ENCODE measurements at places on chromosomes 6 and 20.

- no peak for DNase-seq
These were observed 86.1 kb upstream of the SIRPA start for GRCh38 chr20:1809131-1809572.

DNA sequence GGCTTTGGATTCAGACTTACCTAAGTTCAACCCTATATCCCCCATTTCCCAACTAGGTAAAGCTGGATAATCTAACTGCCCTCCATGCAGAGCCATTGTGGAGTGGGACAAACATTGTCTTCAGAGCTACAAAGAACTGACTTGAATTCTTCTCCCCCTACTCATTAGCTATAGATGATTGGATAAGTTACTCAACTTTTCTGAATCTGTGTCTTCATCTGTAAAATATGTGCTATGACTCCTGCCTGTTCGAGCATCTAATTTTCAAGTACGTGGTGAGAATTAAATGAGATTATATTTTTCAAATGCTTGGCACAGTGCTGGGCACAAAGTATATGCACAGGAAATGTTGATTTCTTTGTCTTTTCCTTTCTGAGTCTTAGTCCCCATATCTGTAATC lies 240.3 kb upstream of the TCF21 start:
- no peak for DNase-seq

DNA sequence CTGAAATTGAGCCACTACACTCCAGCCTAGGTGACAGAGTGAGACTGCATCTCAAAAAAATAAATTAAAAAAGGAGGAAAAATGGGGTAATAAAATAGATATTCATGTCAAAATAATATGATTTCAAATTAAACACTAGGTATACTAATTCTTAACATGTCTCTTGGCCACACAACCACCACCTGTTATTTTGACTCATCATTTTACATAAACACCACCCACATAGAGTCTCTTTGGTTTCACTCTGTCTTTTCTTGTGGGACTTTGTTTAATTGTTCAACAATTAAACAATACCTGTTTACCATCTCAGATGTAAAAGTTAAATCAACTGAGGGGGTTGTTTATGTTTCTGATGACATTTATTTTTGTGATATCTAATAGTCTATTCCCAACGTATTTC lies 476.8 kb upstream of the ADGRB3 start:
- no peak for DNase-seq

GRCh38 chr6:167093406-167093921 lies 29.4 kb upstream of the CCR6 start:
- no peak for DNase-seq

DNA sequence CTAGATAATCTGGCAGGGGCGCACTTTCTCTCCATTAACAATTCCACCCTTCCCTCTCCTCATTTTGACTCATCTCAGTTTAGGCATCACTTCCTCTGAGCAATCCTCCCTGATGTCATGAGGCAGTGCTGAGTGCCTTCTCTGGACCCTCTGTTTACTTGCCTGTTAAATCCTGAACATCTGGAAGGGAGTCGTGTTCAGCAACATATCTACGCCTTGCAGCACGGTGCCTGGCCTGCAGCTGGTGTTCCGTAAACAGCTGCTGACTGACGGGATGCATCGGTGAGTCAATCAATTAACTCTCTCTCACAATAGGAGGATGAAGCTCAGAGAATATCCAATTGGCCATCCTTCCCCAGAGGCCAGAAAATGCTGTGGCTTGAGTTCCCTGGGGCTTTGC lies 613.5 kb downstream of the PTPRT start:
- DNase-seq, result no peak

GRCh38 chr6:130622142-130622541 lies 205.1 kb upstream of the SMLR1 start:
- DNase-seq, result no peak

Data from NCI-H187 (cell line).